ENCODE measurements at places on chromosomes 6 and 20. TPM values are rescaled to one million over a fixed set of nuclear protein-coding genes. Genes with fewer than 3 reads are reported as not detected.

GRCh38 chr6:41939848-41940758 lies 1.5 kb downstream of the CCND3 start:
- H3K36me3 ChIP-seq = peaks cover 9% of the 10 kb centered on the region
- peak overlapping the region; percentile 62 for H3K27ac ChIP-seq
- no peaks in the 10 kb centered on the region for H3K27me3 ChIP-seq
- peaks cover 61% of the 10 kb centered on the region for H3K4me1 ChIP-seq
- H3K4me3 ChIP-seq = peak overlapping the region; percentile 79

Gene DDX43
- 0.48 TPM for total RNA-seq

Gene TBX18
- 4.2 TPM for total RNA-seq

Gene LPA
- total RNA-seq = not detected

DNA sequence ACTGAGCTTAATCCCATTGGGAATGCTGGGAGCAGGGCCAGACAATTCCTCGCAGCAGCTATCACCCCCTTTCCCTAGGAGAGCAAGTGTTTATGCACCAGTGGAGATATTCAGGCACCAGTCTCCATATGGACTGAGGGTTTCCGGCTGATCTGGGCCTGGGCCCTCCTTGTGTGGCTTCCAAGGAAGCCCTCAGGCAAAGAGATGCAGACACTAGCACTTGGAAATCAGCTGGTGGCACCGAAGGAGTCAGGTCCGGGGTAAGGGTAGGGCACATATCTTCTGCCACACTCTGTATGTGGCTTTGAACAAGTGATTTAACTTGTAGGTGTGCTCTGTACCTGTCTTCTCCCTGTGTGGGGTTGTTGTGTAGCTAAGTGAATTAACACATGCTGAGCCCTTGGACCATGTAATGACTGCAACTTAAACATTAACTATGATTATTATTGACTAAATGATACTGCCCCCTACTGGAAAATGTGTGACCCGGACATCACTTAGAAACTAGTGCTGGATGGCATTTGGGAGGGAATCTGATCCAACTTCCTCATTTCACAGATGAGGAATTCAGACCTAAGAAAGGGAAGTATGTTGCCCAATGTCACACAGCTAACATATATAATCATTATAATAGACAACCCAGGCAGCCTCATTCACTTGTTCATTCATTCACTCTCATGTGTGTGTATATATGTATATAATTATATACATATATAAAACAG lies 19.3 kb upstream of the WFDC2 start:
- DNase-seq = no peak
- H3K27me3 ChIP-seq = no peaks in the 10 kb centered on the region
- H3K4me1 ChIP-seq = no peaks in the 10 kb centered on the region
- no peak overlapping the region for H3K4me3 ChIP-seq
- H3K27ac ChIP-seq = no peak overlapping the region
- no peaks in the 10 kb centered on the region for H3K36me3 ChIP-seq

DNA sequence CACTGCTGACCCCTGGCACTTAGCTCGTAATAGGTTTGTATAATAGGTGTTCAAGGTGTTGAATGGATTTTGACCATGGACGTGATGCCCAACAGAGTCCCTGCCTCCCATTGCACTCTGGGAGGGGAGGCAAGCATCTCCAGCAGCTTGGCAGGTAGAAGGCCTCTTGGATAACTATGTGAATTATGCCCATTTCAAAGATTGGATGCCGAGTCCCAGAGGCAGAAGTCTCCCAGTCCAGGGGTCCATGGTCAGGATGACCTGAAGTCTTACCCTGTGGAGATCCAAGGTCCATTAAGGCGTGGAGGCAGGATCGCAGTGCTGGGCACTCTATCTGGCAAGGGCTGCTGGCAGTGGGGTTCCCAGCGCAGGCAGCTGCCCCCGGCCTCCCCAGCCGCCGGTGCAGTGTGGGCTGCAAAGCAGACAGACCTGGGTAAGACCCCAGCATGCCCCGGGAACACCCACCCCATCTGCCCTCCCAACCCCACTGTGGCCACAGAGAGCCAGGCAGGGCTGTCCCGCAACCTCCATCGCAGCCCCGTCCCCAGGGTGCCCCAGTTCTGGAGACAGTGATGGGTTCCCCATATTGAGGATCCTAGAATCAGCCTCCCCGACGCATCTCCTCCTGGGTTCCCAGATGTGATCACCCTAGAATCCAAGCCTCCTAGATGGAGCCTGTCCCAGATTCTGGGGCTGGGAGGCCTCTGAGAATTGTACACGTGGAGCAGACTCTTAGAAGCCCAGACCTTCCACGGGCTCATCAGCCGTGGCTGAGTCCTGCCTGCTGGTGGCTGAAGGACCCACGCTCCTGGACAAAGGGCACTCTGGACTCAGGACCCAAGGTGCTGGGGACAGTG lies 44.6 kb downstream of the APCDD1L start:
- no peaks in the 10 kb centered on the region for H3K27me3 ChIP-seq
- peak; percentile 65 for DNase-seq
- no peak overlapping the region for H3K4me3 ChIP-seq
- no peak overlapping the region for H3K27ac ChIP-seq

Data from suprapubic skin (tissue), 4 donors.